Esophagus squamous epithelium (tissue), 5 donors: ENCODE measurements at places on chromosomes 2 and 18.

- DNase-seq = no peak
These were observed 11.8 kb upstream of the DLX1 start for GRCh38 chr2:172073518-172073917.

GRCh38 chr2:191866195-191866594, 19.3 kb upstream of the CAVIN2 start:
- no peak for DNase-seq

DNA sequence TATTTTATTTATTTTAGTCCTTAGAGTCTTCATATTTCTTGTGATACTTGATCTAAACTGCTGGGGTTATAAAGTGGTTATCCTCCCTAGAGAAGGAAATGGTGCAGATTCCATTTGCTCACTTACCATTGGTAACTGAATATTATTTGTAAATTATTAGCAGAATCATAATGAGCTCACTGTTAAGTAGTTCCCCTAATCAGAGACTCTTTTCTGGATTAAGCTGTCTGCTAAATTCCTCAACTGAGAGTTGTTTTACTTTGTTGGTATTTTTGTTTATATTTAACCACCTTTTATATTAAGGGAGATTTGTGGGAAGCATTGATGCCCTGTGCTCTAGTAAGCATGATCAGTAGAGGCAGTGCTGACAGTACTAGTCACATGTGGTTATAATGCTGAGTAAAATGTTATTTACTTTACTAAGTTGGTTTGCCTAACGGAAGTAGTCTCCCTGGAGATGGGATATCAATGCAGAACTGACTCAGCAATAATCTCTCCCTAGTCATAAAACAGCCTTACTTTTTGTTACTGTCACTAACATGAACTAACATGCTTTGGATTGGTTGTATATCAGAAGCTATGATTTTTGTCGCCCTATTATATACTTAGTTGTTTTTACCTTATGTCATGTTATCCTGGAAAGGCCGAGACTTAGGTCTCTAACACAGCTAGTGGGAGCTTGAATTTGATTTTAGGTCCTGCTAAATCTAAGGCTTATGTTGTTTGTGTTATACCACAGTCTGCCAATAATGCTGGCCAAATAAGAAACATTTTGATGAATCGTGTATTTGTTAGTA, 166.7 kb downstream of the MCFD2 start:
- DNase-seq = no peak

DNA sequence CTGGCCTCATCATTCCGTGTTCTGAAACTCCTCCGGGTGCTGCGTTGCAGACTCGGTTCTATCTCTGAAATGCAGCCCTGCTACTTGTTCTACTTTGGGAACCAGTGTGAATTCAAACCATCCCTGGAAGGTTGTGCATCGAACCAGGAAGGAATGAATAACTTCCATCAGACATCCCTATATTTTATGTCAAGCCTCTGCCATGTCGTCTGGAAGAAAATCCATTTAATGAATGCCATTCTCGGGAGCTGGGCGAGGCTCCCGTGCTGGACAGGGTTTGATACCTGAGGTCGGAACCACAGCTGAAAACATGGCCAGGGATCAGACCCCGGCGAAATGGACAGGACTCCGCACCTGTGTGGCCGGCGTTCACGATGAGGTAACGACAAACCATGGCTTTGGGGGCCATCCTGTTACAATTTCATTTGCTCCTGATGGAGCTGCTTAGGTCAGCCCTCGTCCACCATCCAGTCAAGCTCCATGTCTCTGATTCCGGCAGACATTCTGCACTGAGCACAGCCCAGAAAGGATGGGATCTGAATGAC, 821.6 kb downstream of the GALR1 start:
- no peak for DNase-seq

- DNase-seq = peak; percentile 37
These were observed 284.5 kb downstream of the PRKCE start for GRCh38 chr2:45935791-45936622.

GRCh38 chr2:239250216-239251081, 150.4 kb downstream of the HDAC4 start:
- no peak for DNase-seq

DNA sequence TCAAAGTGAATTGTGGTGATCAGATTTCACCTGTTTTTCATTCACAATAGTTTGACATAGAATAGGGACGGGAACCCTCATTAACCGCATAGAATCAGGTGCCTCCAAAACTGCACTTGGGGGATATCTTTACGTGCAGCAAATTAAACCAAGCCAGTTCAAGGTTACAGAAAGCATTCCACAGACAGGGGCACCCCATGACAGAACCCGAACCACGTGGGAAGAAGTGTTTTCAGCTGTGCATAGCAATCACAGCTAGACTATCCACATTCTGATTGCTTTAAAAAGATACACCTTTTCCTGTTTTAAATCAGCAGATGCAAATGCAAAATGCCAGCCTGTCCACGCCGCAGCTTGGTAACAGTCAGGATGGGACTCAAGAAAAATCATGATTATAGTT, 205.8 kb downstream of the ANAPC1 start:
- no peak for DNase-seq

GRCh38 chr18:58102875-58103274, 58.8 kb downstream of the NEDD4L start:
- DNase-seq = no peak

DNA sequence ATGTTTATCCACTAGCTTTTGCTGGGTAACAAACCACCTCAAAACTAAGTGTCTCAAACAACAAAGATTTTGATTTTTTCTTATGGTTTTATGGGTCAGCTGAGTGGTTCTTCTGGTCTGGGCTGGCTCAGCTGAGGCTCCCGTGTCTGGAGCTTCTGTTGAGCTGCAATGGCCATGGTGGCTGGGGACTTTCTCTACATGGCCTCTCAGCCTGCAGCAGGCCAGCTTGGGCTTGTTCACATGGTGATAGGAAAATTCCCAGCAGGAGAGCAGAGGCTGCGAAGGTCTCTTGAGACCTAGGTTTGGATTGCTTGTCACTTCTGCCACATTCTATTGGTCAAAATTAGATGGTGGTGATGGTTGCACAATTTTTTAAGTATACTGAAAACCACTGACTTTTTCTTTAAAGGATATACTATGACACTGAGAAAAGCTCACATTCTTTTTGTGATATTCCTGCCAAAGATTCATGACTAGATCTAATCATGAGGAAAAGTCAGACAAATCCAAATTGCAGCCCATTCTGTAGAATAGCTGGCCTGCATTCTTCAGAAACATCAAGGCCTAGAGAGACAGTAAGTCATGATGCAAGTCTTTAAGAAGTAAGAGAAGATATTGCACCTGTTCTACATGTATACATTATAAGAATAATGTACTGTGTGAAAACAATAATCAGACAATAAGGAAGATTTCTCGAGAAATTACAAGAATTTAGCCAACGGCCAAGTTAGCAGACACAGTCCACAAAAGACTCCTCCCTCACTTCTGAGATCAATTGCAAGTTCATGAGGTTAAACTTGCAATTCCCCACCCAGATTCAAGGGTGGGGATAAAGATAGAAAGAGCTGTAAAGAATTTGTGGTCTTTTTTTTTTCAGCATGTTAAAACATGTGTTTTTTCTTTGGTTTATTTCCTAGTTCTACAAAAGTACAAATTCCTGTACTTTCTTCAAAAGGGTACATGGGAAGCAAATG, 35.0 kb upstream of the IL1R2 start:
- DNase-seq = no peak

DNA sequence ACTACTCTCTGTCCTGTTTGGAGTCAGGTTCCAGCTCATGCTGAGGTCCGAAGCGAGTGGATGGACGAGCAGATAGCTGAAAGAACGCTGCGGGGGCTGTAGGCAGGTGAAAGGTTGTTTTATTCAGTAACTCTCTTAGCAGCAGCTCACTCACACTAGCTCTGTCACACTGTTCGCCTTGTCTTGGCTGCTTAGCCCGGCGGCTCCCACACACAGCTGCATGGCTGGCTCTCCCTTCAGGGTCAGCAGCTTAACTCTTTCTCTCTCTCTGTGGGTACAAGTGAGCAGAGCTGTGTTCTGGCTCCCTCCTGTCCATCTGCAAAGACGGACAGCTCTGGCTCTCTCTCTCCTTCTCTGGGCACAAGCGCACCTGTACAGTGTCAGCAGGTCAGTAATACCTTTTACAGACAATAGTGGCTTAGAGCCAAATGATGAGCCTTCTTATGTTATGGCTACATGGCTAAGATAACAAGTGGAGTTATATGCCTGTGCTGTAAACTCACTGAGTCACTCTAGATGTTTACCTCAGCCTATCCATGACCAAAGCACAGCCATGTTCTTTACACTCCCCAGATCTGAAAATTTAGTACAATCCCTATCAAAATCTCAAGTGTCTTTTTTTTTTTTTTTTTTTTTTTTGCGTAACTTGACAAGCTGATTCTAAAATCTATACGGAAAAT, 149.3 kb downstream of the GALNT1 start:
- no peak for DNase-seq

DNA sequence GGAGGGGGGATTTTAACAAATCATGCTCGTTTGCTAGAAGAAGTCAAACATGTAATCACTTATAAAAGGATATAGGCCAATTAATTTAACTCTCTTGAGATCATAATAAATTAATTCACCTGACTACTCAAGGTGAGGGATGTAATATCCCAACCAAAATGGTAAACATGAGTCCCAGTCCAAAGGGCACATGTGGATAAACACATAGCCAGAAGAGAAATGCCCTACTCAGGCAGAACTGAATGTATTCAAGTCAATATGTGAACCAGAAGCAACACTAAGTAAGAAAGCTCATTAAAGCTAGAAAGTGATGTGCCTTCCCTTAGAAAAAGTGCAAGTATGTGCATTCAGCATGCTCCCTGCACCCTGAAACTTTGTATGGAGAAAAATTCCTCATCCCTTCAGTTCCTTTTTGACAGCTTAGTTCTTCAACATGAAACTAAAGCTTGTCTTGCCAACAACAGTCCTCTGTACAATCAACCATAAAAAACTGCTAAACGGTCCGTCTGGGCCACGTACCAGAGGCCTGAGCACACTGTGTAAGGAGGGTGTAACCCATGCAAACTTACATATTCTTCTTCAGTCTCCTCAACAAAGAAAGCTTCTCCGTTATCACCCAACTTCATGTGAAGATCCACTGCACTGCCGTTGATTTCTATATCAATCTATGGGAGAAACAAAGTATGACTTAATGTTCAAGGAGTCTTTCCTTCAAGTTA, 58.9 kb downstream of the LPIN2 start:
- DNase-seq = no peak
